ENCODE measurements at places on chromosomes 7 and 10.

DNA sequence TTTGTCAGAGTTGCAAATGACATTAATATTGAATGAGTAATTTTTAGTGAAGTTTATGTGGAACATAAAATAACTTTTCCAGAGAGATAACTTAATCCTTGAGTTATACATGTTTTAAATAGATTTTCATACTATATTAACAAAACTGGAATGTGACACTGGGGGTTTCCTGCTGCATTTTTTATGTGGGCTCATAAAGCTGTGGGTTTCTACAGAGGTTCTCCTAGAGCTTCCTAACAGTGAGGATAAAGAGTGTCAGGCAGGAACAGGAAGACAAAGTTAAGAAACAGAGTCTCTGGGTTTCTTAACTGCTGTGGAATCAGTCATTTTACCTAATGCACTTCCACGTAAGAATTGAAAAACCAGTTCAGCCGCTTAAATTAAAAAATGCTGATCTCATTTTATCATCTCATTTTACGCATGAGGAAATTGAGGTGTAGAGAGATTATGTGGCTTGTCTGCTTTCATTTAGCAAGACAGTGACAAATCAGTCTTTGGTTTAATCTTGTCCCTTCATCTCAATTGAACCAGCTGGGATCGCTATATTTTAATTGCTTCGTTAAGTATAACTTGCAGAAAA lies 5.0 kb downstream of the CD36 start:
- peak; percentile 9 for DNase-seq

GRCh38 chr10:106941297-106942034 lies 223.0 kb downstream of the SORCS1 start:
- DNase-seq = no peak

DNA sequence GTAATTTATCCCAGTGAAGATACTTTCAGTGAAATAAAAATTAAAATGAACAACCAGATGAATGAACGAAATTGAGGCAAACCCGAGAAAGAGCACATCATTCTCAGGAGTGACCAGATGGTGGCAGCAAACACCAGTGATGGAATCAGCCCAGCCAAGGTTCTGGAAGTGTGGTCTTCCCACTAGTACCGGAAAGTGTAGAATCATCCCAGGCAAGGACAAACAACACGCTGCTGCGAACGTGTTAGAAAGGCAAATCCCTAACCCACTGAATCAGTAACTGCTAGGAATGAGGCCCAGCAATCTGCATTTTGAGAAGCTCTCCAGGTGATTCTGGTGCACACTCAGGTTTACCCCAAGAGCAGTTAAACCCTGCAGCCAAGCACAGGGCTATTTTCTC lies 15.5 kb upstream of the SLC18A3 start:
- DNase-seq = peak; percentile 51

GRCh38 chr10:7107285-7107684 lies 303.5 kb downstream of the SFMBT2 start:
- DNase-seq = peak; percentile 58

- peak; percentile 33 for DNase-seq
Observed at GRCh38 chr10:88395677-88396076, 187.4 kb downstream of the RNLS start.
